ENCODE measurements at places on chromosomes 16 and 17.

DNA sequence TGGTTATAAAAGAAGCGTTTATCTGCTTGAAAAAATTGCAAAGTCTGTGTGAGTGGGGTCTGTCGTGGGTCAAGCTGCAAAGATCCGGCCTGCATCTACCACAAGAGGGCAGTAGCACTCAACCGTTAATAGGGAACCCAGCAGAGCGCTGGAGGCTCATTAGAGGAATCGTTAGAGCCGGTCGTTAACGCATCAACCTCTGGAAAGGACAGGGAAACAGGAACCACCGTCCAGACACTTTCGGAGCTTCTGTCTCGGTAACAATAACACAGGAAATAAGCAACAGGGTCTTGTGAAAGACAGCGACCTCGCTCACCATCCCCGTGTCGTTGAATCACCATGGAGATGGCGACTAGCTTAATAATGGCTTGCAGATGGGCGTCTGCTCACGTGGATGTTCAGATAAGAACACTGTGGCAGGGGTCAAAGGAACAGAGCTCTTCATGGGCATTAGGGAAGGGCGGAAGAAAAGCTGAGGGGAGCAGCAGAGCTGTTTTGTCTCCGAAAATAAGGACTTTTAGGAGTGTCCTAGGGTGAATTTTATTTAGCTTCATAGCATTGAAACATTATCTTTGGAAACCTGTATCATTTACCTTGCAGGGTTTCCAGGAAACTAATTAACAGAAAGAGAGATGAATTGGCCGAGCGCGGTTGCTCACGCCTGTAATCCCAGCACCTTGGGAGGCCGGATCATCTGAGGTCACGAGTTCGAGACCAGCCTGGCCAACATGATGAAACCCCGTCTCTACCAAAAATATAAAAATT lies 11.9 kb upstream of the NSRP1 start:
- DNase-seq = peak; percentile 82

- DNase-seq = peak; percentile 17
Observed at GRCh38 chr16:6081320-6081976, 983.9 kb upstream of the EEF2KMT start.

- DNase-seq = peak; percentile 6
Observed at GRCh38 chr17:61574542-61575351, 16.3 kb downstream of the NACA2 start.

- DNase-seq = no peak
Observed at GRCh38 chr17:43418441-43419374, 19.9 kb downstream of the ARL4D start.

GRCh38 chr17:32651084-32651483 lies 164.3 kb downstream of the CDK5R1 start:
- no peak for DNase-seq

GRCh38 chr16:2206420-2206779 lies 1.1 kb downstream of the MLST8 start:
- DNase-seq = no peak

- no peak for DNase-seq
Observed at GRCh38 chr16:54522584-54522983, 236.0 kb upstream of the IRX3 start.

DNA sequence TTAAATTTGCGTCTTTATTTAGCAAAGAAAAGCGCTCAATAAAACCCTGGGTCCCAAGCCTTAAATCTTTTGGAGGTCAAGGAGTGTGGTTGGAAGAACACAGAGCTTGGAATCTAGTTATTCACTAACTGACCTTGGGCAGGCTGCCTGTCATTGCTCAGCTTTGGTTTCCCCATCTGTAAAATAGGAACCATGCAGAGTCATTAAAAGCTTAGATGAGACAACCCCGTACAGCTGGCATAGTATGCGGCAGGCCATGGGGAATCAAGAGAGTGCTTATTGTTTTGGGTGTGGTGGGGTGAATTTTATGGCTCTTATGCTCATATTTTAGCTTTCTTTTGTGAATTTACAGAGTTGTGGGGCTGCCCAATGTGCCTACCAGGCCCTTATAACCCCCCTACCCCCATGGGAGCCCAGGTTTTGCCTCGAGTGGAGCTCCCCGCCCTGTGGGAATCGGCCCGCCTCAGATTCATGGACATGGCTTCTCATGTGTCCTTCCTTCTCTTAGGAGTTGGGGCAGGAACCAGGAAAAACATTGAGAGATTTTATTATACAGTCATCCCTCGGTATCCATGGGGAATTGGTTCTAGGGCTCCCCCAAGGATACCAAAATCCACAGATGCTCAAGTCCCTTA lies 113.5 kb downstream of the CLEC16A start:
- no peak for DNase-seq

DNA sequence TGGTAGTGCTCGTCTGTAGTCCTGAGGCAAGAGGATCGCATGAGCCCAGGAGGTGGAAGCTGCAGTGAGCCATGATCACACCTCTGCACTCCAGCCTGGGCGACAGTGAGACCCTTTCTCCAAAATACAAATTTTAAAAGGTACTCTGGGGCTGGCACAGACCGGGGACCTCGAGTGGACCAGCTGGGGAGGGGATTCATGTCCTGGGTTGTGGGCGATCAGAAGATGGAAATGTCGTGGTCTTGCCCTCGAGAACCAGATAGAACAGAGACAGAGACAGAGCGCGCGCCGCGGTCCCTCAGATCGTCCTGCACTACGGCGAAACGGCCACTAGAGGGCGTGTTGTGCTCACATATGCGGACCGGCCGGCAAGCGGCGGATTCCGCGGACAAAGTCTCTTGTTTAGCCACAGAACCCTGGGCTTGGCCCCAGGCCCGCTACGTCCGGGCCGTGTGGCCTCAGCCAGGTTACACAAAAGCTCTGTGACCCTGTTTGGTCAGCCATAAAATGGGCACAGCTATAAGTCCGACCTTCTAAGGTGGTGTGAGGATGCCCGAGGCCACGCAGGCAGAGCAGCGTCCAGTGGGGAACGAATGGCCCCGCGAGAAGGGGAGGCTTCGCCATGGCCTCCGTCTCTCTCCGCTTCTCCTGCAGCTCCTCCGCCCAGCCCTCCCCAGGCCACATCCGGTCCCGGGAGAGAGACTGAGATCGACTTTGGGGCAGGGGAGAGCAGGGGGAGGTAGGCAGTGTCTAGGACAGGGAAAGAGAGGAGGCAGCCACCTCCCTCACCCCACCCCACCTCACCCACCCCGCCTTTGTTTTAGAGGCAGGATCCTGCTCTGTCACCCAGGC lies 14.6 kb upstream of the SBK1 start:
- DNase-seq = peak; percentile 81

DNA sequence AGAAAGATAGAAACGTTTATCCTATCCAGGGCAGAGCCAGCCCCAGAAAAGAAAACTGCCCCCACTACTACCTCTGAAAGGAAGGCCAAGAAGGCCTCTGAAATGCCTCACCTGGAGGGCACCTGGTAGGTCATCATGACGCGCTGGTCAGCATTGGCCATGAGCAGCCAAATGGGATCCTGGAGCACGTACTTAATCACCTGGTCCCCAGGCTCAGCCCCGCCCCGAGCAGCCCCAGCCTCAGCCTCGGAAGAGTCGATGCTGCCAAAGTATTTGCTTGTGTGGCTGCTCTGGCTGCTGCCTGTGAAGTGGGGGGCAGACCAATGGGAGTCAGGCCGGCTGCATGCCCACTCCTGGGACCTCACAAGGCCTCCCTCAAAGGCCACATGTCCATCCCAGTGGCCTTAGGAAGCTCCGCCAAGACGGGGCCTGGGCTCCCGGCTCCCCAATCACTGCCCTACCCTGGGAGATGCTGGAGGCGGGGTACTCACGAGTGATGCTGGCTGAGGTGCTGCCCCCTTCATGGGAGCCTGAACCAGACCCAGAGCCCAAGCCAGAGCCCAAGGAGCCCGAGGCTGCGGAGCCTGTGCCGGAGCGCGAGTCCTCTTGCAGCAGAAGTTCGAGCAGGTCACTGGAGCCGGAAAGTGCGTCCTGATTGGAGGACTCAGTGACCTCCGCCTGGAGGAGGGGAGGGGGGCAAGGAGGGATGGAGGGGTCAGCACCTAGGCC lies 9.9 kb downstream of the PER1 start:
- no peak for DNase-seq

DNA sequence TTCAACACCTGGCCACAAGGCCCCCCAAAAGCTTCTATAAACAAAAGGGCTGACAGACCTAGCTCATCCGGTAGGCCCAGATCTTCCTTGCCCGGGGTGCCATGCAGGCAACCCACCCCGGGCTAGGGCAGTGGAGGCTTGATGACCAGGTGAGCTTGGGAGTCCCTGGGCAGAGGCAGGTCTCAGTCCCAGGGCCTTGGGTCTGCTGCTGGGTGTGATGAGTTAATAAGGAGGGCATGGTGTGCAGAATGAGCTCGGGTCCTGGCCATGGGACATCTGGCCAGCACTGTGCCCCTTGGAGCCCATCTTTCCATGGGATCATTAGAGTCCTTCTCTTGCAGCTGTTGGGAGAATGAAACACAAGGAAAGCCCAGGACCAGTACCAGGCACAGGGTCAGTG lies 20.2 kb upstream of the MPRIP start:
- DNase-seq = no peak

GRCh38 chr16:31354394-31355291 lies at the start of gene ITGAX:
Gene ITGAX, plus strand, starts transcription at chr16:31355176. Its CDS starts 79 bp downstream, at chr16:31355255.
- peak; percentile 80 for DNase-seq

DNA sequence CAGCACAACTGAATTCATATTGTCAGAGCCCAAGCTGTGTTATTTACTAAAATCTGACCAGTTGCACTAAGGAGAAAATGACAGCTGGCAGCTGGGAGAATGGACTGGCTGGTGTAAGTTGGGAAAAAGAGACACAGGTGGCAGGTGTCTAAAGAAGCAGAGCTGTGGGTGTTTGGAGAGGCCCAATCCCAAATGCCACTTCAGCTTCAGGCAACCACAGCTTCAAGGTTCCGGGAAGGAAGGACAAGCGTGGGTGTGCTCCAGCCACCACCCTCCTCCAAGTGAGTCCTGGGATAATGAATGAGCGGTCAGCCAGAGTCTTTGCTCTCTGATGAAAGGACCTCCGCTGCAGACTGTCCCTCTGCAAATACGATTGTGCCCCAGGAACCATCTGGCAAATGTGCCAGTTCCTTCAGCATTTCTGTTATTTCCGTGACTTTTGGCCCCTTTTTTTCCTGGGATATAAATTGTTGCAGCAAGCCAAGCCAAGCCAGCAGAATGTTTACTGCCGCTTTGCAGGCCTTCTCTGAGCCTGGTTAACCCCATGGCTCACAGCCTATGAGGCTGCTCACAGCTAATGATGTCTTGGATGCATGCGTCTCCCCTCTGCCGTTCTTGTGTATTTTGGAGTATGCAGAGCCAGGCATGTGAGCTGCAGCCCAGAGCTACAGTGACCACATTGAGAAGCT lies 9.5 kb upstream of the RHBDL3 start:
- no peak for DNase-seq

DNA sequence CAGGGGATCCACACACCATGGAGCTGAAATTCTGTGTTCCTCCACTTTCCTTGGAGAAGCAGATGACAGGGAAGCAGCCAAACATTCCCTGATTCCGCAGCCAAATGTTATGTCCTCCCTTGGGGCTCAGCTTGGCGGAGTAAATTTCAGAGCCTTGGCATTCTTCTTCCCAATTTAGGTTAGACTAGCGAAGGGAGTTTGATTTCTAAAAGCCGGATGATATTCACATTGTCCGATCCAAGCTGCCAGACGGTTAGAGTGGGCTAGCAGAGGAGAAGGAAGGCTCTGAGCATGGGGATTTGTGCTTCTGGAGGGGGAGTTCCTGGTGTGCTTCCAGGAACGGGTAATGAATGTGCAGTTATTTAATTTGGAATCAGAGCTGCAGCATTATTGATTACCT lies 380.4 kb upstream of the EEF2KMT start:
- DNase-seq = no peak

- DNase-seq = no peak
Observed at GRCh38 chr17:80397034-80397387, 18.0 kb upstream of the ENDOV start.

GRCh38 chr17:47850692-47851573 lies at the start of gene SP6:
Gene SP6, minus strand, starts transcription at chr17:47851163. Its CDS starts 2,734 bp downstream, at chr17:47848429.
- DNase-seq = no peak

DNA sequence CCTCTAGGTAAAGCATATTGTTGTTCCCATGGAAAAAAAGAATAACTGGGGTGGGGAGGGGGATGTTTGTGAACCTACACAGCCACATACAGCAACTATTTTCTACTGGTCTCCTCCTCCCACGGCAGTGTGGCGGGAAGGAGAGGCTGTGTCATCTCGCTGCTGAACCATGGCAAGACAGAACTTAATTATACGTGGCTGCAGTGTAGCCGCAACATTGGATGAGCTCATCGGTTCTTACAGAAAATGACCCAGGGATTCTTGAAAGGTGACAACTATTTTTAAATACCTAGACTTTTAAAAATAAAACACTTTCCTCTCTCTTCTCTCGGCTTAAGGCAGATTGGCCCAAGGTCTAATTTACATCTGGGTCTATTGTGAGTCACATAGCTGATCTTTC lies 19.8 kb upstream of the TEKT3 start:
- DNase-seq = no peak

DNA sequence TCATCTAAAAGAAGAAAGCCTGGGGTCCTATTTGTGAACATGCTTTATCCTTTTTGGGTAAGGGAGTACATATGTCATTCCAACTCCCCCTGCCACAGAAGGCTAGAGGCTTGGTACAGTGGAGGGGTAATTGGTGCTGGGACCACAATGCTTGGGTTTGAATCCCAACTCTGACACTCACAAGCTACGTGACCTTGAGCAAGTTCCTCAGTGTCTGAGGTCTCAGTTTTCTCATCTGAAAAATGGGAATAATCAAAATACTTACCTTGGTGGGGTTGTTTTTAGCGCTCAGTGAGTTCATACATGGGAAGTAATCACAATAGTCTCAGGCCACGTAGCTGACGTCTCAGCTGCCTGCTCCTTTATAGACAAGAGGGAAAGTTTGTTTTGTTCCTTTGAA lies 150.8 kb downstream of the CPPED1 start:
- no peak for DNase-seq
